Hematopoietic multipotent progenitor cell treated with erythropoietin and hydrocortisone succinate and interleukin-3 and kit ligand, for 8 days (in vitro differentiated cells): ENCODE measurements at places on chromosomes 2 and 18.

DNA sequence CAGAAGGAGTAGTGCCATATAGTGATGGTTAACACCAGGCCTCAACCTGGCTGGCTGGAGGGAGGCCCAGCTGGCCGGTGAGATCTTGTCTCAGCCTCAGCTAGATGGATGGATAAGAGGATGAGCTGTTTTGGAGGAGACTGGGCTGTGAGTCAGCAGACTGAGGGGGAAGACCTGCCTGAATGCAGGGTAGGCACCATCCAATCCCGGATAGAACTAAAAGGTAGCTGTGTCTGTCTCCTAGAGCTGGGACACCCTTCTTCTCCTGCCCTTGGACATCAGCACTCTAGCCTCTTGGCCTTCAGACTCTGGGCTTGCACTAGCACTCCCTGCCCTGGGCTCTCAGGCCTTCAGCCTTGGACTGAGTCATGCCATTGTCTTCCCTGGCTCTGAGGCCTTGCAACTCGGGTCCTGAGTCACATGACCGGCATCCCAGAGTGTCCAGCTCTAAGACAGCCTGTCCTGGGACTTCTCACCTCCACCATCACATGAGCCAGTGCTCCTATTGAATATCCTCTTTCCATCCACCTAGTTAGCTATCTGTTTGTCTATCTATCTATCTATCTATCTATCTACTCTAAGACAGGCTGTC is 131.3 kb downstream of the TPO start:
- no peak for DNase-seq

DNA sequence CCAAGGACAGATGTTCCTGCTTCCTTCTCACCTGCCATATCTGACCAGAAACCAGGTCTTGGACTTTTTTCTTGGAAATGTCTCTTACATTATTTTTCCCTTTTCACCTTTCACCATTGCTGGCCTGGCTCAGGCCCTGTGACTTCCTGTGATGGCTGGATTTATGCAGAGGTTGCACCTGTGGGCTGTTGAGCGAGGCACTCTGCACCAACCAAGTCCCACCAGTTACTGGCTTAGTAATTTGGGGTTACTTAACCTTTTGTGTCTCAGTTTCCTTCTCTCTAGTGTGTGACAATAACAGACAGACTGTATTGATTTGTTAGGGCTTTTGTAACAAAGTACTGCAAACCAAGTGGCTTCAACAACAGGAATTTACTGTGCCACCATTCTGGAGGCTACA is 110.0 kb downstream of the INSIG2 start:
- no peak for DNase-seq

DNA sequence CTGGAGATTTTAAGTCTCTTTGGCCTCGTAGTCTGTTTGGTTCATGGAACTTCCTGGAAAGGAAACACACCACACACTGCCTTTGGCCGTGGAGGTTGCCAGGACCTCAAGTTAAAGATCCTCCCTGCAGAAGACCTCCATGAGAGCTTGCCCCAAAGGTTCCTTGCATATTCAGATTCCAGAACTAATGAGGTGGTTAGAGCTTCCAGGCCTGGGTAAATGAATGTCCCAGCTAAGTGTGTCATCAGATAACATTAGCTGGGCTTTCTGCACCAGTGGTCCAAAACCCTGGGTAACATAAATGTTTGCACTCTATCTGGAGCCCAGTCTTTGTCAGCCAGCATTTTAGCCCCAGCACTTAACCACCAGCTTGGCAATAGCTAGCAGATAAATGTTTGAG is 122.1 kb upstream of the EML6 start:
- peak; percentile 16 for DNase-seq

DNA sequence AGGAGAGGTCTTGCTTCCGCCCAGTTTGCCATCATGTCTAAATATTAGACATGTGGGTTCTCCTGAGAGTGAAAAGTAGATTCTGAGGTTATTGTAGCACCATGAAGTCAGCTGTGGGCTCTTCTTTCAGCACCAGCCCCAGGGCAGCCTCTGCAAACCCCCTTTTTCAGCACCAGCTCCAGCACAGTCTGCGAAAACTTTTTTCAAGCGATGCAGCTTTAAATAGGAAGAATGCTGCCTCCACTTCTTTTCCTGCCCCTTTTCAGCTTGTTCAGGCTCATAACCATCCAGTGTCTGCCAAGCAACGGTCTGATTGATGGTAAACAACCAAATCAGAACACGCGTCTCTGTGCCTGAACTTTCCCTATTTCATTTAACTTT is at the start of gene COL5A2:
COL5A2 (minus strand) TSS at position 192 of the 381 bp plus-strand sequence; CDS start at position 35, 157 bp downstream.
- DNase-seq, result no peak

DNA sequence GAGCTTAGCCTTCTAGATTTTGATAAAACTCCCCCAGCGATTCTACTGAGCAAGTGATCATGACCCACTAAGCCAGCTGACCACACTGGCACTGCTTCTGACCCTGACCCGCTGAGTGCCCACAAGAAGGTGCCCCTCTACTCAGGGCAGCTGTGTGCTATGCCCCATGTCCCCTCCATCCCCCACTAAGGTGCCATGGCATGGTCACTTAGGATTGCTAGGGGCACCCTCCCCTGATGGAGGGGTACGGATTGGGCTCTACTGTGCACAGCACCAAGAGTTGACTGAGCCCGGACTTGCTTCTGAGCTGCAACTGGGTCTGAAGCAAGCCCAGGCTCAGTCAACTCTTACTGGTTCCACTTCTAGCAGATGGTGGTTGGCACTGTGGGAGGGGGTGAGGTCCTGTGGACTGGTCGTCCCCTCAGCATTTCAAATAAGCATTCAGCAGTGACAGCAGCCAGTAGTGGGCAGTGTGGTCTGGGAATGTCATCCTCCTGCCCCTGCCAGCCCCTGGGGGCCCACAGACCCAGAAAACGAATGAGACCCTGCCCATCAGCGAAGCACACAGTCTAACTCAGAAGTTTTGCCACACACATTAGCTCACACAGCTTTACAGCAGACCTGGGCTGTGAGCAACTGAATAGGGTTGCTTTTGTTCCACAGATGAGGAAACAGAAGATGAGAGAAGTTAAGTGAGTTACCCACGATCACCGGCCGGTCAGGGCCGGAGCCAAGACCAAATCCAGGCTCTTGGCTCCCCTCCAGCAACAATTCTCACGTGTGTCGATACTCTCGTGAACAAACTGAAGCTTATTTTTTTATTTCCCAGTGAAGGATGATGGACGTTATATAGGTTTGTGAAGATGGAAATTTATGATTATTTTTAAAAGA is 52.1 kb upstream of the FOSL2 start:
- no peak for DNase-seq

DNA sequence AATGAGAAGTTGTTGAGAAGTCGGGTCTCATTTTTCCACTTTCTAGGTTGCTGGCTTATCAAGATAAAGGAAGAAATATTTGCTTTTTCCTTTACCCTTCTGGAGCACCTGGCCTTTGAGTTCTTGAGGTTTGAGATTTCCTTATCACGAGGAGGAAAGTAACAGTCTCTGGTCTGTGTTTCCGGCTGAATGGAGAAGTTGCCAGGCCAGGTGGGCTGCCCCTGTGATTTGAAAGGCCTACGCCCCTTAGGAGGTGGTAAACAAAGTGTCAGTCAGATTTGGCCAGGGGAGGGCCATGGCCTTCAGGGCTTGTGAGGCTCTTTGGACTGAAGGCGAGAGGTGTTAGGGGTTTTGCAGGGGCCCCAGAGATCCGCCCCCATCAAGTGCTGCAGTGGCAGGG is 156.7 kb upstream of the HAAO start:
- no peak for DNase-seq

DNA sequence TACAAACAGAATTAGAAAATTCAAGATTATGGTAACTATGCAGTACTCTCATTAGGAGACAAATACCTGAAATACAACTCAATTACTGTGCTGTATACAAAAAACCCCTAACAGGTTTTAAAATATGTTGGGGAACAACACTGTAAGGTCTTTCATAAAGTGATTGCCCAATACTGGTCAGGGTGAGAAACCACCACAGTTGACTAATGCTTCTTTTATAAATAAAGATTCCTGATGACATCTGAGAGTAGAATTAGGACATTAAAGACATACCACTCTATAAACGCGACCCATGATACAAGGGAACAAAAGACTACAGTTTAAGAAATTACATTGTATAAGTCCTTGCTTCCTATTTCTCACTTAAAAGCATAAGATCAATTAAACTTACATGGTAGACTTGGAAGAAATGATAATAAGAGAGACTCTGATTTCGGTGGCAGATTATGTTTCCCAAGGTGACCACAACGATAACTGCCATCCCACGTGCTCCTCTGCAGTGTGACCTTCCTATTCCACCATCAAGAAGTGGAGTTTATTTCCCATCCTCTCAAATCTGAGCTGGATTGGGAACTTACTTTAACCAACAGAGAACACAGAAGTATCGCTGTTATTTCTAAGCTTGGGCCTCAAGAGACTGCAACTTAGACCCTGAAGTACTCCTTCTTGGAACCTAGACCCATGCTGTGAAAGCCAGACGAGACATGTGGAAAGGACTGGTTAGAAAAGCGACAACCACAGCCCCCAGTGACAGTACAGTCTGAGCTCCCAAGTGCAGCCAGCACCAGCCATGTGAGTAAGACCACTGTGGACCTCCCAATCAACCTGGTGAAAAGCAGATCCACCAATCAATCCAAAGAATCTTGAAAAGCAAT is 52.3 kb downstream of the ZNF521 start:
- peak; percentile 40 for DNase-seq

GRCh38 chr2:176789751-176790150 is 422.8 kb upstream of the HNRNPA3 start:
- no peak for DNase-seq

GRCh38 chr2:171086352-171087290 is 74.1 kb downstream of the TLK1 start:
- DNase-seq, result peak; percentile 75

- no peak for DNase-seq
Measured at GRCh38 chr2:240986787-240987411, 11.5 kb upstream of the SNED1 start.

DNA sequence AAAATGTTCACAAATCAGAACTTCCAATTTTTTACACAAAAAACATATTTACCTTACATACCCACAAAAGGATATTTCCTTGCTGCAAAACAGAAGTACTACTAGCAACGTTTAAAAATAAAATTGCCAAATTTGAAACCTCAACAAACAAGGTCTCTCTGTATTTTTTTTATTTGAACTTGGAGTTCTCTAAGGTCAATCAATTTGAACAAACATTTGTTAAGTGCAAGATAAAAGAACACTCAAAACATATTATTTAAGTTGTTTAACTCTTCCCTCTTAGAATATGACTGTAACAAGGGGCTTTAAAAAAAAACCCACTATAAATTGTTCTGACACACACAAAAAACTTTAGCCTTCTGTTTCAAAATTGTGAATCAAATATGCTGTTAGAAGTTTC is 29.6 kb downstream of the PNO1 start:
- no peak for DNase-seq

DNA sequence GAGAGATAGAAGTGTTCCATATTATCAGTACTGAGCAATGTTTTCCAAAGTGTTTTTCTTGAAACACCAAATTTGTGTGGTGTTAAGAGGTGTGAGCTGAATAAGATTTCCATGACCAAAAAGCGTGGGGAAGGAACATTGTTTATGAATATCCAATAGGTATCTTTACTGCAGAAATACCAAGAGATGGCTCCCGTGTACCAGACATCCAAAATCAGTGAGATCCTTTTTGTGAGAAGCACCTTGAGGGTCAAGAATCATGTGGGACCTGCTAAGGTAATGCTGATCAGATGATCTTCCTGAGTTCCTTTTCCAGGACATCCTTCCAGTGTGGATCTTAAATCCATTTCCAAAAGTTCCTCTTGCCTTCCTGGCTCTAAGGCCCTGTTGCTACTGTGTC is 246.0 kb downstream of the MYO3B start:
- no peak for DNase-seq

- no peak for DNase-seq
Measured at GRCh38 chr2:61962095-61962984, 56.9 kb downstream of the COMMD1 start.

GRCh38 chr2:44168681-44169154 is at the start of gene PPM1B:
PPM1B (plus strand) TSS chr2:44168875; CDS start chr2:44201200, 32,325 bp downstream.
- no peak for DNase-seq

DNA sequence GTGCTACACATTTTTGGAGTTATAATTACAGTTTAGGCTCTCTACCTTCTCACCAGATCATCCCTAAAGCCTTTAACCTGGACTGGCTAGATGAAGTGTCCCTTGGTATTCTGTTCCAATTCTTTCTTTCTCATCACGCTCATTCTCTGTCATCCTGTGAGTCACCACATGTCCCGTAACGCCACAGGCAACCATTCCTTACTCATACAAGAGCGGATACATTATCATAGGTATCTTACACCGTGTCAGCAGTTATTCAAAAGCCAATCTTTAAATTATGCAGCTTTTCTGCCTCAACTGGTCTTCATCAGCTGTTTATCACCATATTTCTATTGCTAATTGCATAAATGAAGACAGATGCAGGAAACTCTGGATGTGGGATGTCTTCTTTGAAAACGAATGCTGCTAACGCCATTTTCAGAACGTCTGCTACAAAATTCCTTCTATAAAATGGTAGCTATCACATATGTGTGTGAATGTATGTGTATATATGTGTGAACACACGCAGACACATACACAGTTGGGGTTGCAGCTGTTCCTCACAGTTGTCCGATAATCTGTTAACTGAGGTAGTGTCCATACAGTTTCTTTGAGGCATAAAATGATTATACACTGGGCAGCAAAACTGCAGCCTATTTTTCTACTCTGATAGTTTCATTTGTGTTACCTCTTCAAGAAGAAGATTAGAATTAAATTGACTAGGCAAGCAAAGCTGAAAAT is 47.9 kb downstream of the EML6 start:
- no peak for DNase-seq

DNA sequence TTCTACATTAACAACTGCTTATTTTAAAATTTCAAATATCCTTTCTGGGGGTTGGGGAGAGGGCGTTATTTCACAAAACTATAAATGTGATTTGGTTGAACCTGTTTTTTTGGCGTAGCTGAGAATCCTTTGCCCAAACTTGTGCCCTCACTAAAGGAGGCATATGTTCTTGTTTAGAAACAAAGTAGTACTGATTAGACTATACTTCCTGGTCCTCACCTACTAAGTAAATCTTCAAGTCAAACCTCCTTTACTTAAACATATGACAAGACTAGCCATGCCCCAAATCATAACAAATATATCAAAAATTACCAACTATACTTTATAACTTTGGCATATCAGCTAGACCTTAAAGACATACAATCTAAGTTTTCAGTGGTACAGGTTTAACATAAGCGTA is 5.8 kb downstream of the EIF2AK3 start:
- DNase-seq, result no peak

- peak; percentile 7 for DNase-seq
Measured at GRCh38 chr2:105746177-105747080, 1.7 kb downstream of the NCK2 start.

DNA sequence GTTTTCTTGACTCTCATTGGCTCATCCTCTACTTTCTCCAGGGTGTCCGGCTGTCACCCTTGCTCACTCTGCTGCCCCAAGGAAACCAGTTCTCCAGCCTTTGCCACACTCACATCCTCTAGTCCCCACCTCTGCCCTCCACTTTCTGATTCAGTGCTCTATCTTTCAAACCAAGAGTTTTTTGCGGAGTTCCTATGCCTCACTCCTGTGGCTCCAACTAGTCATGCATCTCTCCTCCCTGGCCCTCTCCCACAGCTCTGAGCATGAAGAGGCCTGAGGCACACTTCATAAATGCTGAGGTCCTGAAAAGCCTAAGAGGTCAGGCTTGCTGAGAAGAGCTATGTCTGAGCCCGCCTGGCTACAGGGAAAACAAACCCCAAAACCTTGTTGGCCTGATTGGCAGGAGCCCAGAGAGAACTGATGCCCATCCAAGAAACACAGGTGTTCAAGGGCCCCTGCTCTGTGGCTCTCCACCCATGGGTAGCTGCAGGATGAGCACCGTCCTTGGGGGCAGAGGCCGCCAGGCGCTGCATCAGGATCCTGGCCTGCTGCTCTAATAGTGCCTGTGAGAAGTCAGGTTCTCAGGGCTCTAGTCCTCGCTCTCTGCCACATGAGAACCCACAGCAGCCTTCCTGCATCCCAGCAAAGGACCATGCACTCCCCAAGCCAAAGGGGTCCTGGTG is 42.1 kb downstream of the HS1BP3 start:
- no peak for DNase-seq
